ENCODE measurements at places on chromosomes 3 and 15.

DNA sequence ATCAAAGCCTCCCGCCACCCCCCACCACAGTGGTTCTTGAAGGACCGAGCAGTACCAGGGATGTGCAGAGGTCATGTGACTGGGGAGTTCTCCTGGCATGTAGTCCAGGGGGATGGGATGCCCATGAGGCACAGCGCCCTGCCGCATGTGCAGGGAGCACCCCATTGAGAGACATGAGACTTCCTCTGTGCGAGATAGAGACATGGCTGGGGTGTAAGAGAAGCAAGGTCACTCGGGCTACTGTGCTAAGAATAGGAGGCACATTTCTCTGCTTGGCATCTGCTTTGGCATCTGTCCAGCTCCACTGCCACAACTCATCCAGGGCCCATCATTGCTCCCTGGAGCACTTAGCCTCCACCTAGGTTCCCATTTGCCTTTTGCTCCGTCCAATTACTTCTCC lies 2.4 kb upstream of the CYP1A1 start:
- DNase-seq = no peak

GRCh38 chr3:15861163-15861562 lies 63.4 kb upstream of the ANKRD28 start:
- DNase-seq = no peak

- DNase-seq = no peak
Observed at GRCh38 chr3:69844706-69845105, 105.4 kb downstream of the MITF start.

GRCh38 chr15:78808550-78808949 lies 2.7 kb downstream of the ADAMTS7 start:
- DNase-seq = no peak

DNA sequence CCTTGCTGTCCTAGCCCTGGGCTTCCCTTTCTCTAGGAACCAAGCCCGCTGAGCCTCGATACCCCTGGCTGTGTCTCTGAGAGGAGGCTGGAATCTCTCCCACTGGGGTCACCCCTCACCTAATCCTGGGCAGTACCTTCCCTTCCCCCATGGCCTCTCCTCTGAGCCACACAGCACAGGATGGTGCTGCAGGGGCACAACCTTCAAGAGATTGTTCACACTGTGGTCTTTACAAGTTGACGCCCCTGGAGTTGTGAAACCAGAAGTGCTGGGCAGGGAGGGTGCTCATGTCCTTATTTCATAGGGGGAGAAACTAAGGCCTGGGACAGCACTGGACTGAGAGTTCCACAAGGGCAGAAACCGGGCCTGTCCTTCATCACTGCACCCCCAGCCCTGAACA lies 70.9 kb upstream of the TMEM115 start:
- DNase-seq = no peak

GRCh38 chr3:29531644-29532043 lies 250.8 kb downstream of the RBMS3 start:
- no peak for DNase-seq

DNA sequence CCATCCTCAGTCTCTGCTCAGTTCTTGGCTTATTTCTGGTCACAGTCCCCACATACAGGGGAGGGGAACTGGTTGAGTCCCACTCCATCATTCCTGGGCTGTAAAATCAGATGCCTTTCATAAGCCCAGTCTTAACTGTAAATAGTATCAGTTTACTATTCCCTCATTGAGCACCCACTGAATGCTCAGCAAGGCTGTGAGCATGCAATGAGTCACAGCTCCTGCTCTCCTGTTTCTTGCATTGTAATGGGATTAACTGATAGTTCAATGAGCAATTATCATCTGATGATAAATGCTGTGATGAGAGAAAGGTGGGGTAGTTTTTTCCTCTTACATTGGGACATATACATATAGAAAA lies 113.6 kb upstream of the TPM1 start:
- DNase-seq = no peak
